ENCODE measurements at places on chromosomes 16 and 17.

GRCh38 chr17:17104494-17104893 lies 62.2 kb downstream of the MPRIP start:
- no peak for DNase-seq

DNA sequence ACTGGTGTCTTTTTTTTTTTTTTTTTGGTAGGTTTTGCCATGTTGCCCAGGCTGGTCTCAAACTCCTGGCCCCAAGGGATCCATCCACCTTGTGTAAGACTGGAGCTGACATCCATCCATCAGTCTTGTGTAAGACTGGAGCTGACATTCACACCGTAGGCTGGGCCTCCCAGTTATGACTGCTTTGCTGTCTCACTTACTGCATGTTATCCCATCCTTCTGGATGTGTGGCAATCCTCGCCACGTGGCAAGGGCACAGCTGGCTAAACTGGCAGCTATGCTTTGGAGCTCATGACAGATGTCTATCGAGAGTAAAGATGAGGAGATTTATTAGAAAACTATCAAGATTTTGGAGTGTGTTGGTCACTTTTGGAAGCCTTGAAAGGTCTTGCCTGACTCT lies 115.1 kb downstream of the ABCA8 start:
- no peak for DNase-seq

GRCh38 chr17:69572747-69573146 lies 158.2 kb downstream of the MAP2K6 start:
- no peak for DNase-seq

DNA sequence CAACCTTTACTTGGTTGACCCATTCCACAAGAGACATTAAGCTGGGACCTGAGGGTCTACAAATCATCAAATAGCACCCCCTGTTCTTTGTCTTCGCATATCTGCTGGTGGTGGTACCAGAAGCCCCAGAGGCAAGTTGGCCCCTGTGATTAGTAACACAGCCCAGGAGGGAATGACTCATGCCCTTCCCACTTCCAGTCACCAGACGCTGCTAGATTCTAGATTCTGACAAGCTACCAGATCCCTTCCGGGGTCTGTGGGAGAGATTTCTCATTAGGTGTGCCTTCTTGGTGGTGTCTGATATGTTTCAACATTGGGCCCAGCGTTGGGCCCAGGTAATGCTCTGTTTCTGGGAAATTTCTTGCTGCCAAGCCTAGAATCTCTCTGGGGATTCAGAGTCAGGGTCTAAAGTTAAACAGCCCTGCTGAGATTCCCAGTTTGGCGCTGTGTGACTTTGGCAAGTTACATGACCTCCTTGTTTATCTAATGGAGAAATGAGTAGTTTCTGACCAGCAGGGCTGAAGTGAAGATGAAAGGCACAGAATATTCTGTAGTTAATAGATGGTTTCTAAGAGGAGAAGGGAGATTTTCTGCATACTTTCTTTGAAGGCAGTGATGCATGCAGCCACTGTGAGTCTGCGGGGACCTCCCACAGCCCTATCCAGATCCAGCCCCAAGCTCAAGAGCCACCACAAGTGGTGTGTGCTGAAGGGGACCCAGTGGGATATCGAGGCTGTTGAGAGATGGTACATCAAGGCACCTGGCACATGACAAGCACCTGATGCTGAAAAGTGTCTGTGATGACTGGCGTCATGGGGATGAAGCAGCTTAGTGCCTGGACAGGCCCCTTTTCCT lies 3.9 kb downstream of the TRPV2 start:
- DNase-seq, result no peak

DNA sequence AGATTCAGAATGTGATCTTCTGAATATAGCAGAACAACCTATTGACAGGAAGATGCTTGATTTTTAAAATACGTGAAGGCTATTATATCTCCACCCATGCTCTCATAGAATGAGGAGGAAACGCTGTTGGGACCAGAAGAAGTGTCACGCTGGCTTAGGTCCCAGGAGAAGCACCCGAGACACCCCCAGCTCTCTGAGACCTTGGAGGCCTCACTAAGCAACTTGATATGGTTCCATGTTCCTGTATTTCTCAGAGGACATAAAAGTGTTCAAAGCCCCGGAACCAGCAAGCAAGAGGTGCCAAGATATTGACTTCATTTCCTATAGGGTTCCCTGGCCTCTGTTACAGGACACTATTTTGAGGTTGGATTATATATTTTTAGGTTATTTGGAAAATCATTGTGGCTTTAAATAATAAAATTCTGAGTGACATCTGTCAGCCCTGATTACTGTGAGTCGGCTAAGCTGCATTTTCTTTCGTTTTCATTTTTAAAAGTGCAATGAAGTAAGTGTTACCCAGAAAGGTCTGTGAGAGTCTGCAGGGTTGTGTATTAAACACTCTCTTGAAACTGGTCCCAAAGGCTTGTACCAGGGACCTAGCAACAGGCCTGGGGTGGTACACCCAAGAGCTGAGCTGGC lies 400.0 kb downstream of the SOX9 start:
- no peak for DNase-seq

- no peak for DNase-seq
Measured at GRCh38 chr17:67452681-67453554, 75.8 kb downstream of the PITPNC1 start.

- no peak for DNase-seq
Measured at GRCh38 chr17:40108970-40109824, 8.8 kb upstream of the NR1D1 start.

- no peak for DNase-seq
Measured at GRCh38 chr17:75481194-75482068, 25.0 kb downstream of the TMEM94 start.

DNA sequence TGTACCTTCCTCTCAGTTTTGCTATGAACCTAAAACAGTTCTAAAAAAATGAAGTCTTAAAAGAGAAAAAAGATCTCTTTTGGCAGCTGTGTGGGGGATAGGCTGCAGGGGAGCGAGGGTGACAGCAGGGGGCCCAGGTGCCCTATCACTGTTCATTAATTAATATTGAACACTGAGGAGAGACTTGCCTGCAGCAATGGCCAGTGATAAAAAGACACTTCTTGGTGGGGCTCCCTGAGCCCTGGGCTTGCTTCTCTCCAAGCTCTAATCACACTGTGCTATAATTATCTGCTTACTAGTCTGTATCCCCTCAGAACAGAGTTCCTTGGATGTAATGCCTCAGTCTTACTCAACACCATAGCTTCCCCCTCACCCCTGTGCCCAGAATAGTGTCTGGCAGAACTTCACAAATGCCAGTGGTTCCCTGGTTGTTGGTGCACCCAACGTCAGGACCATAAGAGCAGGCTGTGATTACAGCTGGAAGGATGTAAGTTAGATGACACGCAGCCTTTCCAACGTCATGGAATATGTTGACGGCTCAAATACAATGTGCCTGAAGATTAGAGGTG lies 52.0 kb upstream of the IRX6 start:
- no peak for DNase-seq

DNA sequence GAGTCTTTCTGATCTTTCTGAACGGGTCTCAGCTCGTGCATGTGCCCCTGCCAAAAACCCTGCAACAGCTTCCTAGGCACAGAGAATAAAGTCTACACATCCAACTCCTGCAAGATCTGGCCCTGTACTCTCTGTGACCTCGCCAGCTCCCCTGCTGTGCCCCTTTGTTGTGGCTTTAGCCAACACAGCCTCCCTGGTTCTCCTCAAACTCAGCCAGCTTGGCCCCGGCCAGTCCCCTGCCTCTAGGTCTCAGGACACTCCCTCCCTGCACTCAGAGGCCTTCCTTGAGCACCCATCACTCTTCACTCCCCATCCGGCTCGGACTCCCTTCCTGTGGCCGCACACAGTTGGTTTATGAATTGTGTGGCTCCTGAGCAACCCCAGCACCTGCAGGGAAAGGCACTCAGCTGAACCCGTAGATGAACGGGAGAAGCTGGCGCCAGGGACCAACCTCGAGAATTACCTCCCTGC lies 1.4 kb downstream of the CEP131 start:
- no peak for DNase-seq

- no peak for DNase-seq
Measured at GRCh38 chr16:681746-682427, 1.7 kb downstream of the STUB1 start.

- DNase-seq, result peak; percentile 52
Measured at GRCh38 chr17:58487589-58488427, at the start of gene HSF5. Gene HSF5, minus strand, starts transcription at chr17:58488408. Its CDS starts 134 bp downstream, at chr17:58488274.

- no peak for DNase-seq
Measured at GRCh38 chr16:67667453-67667816, 821 bp downstream of the C16orf86 start.

DNA sequence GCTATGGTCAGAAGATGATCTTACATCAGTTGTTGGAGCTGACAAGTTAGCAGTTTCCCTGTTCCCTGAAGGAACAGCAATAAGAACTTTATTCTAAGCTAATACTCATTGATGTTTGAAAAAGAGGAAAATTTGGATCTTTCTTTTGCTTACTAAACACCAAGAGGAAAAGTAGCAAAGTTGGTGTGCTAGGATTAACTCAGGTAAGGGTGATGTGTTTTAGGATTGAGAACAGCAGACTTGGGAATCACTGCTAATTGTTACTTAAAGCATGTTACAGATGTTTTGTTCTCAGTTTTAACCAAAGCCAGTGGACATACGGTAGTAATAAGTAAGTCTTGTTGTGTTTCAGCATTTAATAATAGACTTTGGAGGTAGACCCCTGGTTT lies 3.7 kb downstream of the SETD6 start:
- no peak for DNase-seq

DNA sequence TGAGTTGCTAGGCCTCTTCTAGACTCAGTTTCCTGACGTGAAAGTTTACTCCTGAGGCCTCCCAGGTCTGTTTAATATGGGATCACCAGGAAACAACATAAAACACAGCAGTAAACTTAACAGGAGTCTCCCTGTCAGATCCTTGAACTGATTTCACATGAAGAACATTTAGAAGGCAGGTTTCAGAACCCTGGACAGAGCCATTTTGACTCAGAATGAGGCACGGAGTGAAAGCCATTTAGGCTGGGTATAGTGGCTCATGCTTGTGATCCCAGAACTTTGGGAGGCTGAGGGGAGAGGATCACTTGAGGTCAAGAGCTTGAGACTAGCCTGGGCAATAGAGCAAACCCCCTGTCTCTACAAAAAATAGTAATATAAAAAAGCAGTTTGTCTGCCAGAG lies 289.1 kb downstream of the CA10 start:
- no peak for DNase-seq

- DNase-seq, result no peak
Measured at GRCh38 chr16:65406933-65407332, 285.1 kb upstream of the CDH11 start.

GRCh38 chr17:41439375-41439774 lies 1.4 kb downstream of the KRT38 start:
- DNase-seq, result no peak

DNA sequence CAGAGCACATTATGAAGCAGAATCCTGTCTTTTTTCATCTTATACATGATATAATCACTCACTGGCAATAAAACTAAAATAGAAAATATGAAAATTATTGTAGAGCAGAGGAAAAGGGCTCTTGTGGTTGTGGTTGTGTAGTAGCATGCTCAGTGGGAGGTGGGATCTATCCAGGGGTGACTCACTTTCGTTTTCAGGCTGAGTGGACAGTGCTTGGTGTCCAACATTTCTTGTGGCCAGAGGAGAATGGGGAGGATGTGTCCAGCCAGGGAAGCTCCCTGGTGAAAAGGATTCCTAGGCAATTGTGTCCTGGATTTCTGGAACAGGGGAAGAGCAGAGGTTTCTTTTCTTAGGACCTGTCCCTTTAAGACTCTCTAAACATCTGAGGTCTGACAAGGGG lies 31.9 kb upstream of the CPHXL start:
- no peak for DNase-seq

DNA sequence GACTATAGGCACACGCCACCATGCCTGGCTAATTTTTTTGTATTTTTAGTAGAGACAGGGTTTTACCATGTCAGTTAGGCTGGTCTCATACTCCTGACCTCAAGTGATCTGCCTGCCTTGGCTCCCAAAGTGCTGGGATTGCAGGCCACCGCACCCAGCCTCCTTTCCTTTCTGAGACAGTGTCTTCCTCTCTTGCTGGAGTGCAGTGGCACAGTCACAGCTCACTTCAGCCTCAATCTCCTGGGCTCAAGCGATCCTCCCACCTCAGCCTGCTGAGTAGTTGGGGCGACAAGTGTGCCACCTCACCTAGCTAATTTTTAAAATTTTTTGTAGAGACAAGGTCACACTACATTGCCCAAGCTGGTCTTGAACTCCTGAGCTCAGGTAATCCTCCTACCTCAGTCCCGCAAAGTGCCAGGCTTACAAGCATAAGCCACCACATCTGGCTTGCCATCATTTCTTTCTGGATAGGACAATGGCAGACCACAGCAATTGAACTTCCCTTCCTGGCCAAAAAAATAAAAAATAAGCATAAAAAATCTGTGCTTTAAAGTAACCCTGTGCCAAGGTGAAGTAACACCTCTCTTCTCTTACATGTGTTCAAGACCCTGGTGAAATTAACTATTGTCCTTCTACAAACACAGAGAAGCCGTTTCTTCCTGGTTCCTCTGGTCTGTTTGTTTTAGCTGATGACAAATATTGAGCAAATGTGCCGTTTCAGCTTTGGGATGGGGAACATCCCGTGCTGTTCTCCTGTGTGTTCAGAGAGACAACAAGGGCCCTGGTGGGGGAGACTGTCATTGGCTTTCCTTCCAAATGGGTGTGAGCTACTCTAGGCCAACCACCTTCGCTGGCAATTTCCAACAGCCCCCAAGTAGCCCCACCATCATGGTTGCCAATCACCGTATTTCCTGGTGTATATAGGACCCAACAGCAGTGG lies 60.2 kb downstream of the EMP2 start:
- DNase-seq, result no peak

DNA sequence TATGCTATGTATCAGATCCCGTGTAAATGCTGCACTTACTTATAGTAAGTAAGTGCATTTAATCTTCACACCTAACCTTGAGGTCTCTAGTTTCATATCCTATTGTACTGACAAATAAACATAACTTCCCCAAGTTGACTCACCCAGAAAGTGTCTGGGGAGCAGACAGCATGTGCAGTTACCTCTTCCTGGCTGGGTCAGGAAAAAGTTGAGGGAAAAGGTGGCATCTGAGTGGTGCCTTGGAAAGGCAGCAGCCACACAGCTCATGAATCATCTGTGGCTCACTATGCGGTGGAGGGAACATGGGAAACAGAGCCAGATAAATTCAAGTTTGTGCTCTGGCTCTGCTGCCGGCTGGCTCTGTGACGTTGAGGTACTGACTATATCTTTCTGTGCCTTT lies 382.0 kb upstream of the DYNLRB2 start:
- no peak for DNase-seq

DNA sequence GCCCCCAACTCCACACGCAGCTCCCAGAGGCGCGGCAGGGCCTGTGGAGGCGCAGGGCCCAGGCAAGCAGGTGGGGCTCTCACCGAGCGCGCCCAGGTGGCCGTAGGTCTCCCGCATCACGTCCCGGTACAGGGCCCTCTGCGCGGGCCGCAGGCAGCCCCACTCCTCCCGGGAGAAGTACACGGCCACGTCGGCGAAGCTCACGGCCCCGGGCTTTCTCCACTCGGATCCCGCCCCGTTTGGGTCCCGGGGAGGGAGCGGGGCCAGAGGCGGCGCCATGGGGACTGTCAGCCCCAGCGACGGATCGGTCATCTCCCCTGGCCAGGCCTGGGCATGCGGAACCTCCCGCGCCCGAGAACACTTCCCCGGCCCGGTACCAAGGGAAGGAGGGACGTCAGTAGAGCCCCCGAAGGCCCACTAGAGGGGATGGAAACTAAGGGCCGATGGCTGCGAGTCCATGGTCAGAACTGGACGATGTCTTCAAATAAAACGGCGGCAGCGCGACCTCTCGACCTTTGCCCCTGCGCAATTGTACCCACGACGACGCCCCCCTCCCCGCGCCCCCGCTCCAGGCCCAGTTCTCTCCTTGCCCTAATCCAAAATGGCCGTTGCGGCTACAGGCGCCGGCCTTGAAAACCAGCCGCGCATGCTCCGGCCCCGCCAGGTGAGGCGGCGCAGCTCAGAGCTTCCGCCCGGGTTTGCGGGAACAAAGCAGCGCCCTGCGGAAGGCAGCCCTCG lies at the start of gene ZNF747:
TSS of gene ZNF747 (minus strand) at position 491 of the 738 bp plus-strand sequence. CDS start at position 312, 179 bp downstream.
- DNase-seq, result peak; percentile 83
